ENCODE measurements at places on chromosomes 16 and 17. TPM values are rescaled to one million over a fixed set of nuclear protein-coding genes. Genes with fewer than 3 reads are reported as not detected.

DNA sequence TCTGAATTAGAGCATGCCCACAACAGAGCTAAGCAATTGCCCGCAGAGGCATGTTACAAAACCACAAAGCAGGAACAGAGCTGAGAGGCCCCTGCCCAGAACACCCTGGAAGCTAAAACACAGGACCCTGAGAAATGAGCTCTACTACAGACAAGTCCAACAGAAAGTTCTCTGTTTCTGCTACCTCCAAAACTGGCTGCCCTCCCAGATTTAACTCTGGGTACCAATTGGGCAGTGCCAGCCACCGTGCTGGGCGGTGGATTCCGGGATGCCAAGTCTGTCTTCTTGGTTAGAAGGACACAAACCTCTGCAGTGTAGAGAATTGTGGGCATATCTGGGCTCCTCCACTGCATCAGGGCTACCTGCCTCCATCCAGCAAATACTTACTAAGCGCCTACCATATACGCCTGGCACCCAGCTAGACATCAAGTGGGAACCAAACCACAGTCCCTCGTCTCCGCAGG lies 1.0 kb downstream of the CMTM4 start:
- DNase-seq, result no peak

GRCh38 chr17:17778308-17779014 lies 58.3 kb downstream of the SREBF1 start:
- no peak for DNase-seq

DNA sequence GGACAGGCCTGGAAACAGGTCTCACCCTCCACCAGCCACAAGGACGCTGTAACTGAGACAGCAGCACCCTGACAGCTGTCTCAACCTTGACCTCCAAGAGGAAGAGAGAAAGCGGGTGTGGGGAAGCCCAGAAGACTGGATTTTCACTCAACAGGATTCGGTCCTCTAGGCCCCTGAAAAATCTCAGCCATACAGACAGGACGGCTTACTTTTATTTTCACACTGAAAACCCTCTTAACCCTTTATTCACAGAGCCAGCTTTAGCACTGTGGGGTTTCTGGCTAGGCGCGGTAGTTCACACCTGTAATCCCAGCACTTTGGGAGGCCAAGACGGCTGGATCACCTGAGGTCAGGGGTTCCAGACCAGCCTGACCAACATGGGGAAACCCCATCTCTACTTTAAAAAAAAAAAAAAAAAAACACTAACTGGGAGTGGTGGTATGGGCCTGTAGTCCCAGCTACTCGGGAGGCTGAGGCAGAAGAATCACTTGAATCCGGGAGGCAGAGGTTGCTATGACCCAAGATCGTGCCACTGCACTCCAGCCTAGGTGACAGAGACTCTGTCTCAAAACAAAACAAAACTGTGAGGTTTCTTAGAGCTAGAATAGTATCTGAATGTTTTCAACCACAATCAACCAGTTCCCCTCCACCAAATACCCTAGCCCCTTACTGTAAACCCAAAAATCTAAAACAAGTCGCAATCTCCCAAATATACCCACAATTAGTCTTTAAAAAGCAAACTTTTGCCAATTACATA lies 5.3 kb downstream of the ANKRD11 start:
- DNase-seq, result no peak

GRCh38 chr17:21044971-21045370 lies 2.2 kb upstream of the USP22 start:
- DNase-seq, result no peak

- no peak for DNase-seq
Observed at GRCh38 chr17:49497148-49498028, 2.3 kb downstream of the NGFR start.

DNA sequence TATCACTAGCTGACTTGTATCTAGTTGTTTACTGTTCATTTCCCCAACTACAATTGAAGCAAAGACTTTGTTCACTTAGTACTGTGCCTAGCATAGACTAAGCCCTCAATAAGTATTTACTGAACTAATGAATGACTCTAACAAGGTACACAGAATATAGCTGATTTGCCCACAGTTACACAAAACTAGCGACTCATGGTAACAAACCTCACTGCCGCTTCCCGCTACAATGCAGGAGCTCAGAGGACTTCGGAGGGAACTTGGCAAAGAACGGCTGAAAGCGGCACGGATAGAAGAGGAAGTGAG lies 524 bp downstream of the EFTUD2 start:
- no peak for DNase-seq

GRCh38 chr17:69166957-69167356 lies 25.3 kb upstream of the ABCA6 start:
- no peak for DNase-seq

DNA sequence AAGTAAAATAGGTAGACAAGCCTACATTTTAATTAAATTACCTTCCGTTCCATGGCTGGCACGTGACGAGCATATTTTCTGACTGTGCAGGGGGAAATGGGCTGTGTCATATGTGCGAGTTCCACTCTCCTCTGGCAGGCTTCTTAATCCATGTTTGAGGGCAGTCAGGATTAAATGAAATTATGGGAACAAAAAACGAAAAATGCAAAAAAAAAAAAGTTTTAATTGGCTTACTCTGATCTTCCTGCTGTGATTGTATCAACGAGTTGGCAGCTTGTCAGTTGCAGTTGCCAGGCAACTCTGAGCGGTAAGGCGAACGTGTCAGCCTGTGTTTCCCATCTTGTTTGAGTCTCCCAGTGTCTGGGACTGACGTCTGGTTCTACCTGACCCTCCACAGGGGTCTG lies 302.9 kb upstream of the XYLT1 start:
- no peak for DNase-seq

DNA sequence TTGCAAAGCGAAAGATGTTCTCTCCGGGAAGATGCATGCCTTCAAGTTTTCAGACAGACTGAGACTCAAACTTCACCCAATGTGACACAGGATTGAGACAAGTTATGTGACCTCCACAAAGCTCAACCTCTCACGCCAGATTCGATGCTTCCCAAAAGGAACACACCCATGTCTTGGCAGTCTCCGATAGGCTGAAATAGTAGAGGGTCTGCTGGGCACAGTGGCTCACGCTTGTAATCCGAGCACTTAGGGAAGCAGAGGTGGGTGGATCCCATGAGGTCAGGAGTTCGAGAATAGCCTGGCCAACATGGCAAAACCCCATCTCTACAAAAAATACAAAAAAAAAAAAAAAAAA lies 22.1 kb downstream of the ZFHX3 start:
- DNase-seq, result no peak

DNA sequence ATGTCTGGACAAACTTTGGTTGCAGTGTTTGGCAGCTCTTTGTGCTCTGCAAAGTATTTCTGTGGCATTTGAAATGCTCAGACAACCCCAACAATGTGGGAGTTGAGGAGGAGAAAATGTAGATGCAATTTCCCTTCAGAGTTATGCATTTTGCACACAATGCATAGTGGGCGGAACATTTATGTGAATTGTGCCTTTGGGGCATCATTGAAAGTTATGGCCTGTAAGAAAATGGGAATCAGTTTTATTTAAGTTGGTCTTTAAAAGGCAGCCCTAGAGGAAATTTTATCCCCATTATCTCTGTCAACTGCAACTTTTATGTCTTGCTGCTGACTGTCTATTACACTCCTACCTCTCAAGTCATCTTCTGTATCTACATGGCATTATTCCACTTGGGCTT lies 176.2 kb downstream of the MAP2K6 start:
- no peak for DNase-seq

GRCh38 chr17:72852277-72852938 lies 240.1 kb downstream of the SLC39A11 start:
- DNase-seq, result no peak

- no peak for DNase-seq
Observed at GRCh38 chr17:15261258-15261801, 3.8 kb downstream of the PMP22 start.

GRCh38 chr17:83103200-83103942 lies 24.0 kb downstream of the METRNL start:
- DNase-seq, result no peak

DNA sequence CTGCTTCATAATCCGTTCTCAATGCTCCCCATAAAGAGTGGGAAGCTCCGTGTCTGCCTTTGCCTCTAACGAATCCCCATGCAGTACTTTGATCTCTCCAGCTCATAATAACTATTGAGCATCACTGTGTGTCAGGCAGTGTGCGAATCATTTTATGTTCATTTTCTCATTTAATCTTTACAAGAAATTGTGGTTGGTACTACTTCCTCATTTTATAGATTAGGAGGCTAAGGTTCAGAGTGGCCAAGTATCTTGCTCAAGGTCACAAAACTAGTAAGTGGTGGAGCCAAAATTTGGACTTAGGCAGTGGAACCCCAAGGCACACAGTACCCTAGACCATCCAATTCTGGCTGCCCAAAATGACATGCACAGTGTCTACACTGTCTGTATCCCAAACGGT lies 44.8 kb downstream of the ABCC12 start:
- no peak for DNase-seq

- no peak for DNase-seq
Observed at GRCh38 chr17:73121506-73121905, 29.0 kb upstream of the SLC39A11 start.

- no peak for DNase-seq
Observed at GRCh38 chr17:7413346-7413985, 5.8 kb downstream of the NLGN2 start.

- no peak for DNase-seq
Observed at GRCh38 chr17:79741751-79742588, 11.2 kb downstream of the ENPP7 start.

DNA sequence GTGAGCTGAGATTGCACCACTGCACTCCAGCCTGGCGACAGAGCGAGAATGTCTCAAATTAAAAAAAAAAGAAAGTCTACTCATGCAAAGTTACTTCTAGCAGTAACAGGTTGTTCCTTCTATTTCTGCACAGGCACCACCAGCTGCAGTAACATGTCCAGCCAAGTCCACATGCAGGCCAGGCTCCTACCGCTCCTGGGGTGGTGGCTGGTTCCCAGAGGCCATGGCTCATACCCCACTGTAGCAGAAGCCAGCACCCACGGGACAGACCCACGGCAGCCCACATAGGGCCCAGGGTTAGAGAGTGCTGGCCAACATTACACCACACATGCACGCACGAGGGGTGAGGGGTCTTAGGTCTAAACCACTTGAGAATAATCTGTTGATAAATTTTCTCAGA lies 26.7 kb upstream of the TRAP1 start:
- DNase-seq, result no peak

DNA sequence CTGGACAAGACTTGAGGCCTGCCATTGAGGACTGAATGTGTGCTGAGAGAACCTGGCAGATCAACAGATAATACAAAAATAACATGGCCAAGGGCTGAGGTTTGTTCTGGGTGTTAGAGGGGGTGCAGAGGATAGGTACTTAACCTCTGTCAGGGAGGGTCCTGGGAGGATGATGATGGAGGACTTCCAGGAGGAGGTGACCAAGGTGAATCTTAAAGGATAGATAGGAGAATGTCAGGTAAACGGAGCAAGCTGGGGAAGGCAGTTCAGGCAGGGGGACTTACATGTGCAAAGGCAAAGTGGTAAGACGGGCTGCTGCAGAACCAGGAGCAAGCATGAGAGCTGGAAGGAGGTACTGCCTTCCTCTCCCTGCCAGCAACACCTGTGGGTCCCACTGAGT lies 119.8 kb upstream of the PLCG2 start:
- DNase-seq, result no peak

GRCh38 chr16:12201216-12201615 lies 224.7 kb downstream of the SNX29 start:
- DNase-seq, result no peak

DNA sequence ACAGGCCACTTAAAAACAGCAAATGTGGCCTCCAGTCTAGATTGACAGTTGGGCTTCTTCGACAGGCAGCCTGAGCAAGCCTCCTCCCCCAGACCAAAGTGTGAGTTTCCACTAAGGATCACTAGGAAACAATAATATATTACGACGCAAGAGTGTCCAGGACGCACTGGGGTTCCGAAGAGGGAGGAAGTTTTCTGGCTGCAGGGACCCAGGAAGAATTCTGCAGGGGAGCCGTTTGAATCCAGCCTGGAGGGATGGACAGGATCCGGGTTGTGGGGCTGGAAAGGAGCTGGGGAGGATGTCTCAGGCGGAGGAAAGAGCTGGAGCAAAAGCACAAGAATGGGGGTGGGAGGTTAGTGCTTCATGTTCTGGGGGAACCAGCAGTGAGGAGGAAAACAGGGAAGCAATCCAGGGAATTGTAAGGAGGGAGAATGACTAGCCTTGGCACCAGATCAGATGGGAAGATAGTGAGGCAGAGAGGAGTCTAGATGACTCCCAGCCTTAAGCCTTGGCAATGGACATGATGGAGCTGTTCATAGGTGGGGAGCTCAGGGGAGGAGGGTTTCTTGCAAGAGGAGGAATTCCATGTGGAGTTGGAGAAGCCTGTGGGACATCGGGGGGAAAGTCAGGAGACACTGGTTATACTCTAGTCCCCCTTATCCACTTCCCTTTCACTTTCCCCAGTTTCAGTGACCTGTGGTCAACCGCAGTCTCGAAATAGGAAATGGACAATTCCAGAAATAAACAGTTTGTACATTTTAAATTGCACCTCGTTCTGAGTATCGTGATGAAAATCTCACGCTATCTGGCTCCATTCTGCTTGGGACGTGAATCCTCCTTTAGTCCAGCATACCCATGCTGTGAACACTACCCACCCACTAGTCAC lies 26.6 kb downstream of the NGFR start:
- no peak for DNase-seq

DNA sequence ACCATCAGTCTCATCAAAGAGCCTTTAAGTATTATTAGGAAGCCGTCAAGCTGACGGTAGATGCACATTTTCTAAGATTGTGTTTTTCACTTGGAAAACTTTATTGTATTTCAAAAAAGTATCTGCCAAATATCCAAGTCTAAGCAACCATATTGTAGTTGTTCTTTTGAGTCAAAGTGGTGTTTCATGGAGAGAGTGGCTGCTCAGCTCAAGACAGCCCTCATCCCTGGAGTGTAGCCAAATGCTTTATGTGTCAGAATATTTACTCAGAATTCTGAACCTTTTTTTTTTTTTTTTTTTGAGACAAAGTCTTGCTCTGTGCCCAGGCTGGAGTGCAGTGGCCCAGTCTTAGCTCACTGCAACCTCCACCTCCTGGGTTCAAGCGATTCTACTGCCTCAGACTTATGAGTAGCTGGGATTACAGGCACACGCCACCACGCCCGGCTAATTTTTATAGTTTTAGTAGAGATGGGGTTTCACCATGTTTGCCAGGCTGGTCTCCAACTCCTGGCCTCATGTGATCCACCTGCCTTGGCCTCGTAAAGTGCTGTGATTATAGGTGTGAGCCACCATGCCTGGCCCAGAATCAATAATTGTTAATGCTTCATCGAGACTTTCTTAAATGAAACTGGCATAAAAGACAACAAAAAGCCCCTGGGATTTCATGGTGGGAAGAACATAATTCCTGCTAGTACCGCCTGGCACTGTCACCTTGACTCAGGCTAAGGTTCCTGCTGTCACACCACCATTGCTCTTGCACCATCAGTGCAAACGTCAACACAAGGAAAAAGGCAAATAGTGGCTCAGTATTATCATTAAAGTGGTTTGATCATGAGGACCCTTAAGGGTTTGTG lies 45.5 kb downstream of the PRKCA start:
- no peak for DNase-seq

Gene GPR142
- 0.10 TPM for total RNA-seq

Gene PRR15L
- not detected for total RNA-seq

Gene KRT20
- not detected for total RNA-seq

Gene KRTAP9-8
- total RNA-seq, result not detected

Gene KRTAP2-1
- not detected for total RNA-seq

Gene HS3ST3A1
- total RNA-seq, result 14.2 TPM

Gene KRT14
- not detected for total RNA-seq

Gene KRTAP9-2
- total RNA-seq, result not detected

Gene EVPLL
- total RNA-seq, result not detected

Gene PPP1R1B
- not detected for total RNA-seq

Gene SP6
- 0.48 TPM for total RNA-seq

Gene PPY
- not detected for total RNA-seq

Gene CDRT4
- 4.8 TPM for total RNA-seq
